ENCODE measurements at places on chromosomes 11 and 22. TPM values are rescaled to one million over a fixed set of nuclear protein-coding genes. Genes with fewer than 3 reads are reported as not detected.

DNA sequence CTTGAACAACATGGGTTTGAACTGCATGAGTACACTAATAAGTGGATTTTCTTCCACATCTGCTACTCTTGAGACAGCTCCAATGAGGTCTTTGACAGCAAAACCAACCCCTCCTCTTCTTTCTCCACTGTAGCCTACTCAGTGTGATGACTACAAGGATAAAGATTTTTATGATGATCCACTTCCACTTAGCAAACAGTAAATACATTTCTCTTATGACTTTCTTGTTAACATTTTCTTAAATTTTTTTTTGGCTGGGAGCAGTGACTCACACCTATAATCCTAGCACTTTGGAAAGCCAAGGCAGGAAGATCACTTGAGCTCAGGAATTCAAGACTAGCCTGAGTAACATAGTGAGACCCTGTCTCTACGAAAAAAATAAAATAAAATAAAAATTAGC, 9.9 kb upstream of the EIF4G2 start:
- peak; percentile 41 for DNase-seq

DNA sequence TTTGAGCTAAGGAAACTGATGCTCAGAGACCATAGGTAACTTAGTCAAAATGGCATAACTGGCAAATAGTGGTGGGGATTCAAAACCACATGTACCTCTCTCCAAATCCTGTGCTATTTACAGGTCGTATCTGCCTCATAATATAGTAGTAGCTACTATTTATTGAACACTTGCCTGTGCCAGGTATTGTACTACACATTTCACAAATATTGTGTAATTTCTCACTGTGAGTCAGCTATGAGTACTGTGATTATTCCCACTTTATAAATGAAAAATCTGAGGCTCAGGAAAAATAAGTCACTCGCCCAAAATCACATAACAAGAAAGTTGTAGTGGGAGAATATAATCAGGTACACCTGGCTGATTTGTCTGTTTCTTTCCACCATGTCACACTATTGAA, 199.8 kb upstream of the FAT3 start:
- DNase-seq, result no peak

DNA sequence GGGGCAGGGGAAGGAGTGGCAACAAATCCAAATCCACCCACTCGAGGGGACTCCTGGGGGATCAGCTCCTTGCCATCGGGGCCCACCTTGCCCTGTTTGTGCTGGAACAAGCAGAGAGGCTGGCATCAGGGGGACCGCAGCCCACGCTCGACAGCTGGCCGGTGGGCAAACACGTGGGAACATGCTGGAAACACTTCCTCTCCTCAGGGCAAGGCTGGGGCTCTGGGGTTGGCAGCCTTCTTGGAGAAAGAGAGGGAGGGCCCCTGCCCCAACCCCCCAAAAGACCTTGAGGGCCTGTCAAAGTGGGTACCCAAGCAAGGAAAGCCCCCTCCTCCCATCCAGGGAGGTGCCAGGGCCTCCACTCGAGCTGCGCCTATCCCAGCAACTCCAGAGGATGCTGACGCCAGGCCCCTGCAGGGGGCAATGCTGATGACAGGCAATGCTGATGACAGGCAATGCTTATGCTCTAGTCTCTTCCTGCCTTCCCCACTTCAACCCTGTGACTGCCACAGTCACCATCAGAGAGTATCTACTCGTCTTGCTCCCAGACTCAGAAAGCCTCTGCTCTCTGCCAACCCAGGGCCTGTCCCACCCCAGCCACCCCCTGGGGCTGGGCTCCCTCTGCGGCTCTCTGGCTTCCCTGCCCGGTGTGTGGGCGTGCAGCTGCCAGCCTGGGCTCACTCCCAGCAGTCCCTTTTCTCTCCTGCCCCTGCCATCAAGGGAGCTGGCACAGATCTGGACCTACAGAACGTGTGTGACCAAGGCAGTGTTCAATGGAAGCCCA, 6.0 kb downstream of the ESS2 start:
- no peak for DNase-seq

DNA sequence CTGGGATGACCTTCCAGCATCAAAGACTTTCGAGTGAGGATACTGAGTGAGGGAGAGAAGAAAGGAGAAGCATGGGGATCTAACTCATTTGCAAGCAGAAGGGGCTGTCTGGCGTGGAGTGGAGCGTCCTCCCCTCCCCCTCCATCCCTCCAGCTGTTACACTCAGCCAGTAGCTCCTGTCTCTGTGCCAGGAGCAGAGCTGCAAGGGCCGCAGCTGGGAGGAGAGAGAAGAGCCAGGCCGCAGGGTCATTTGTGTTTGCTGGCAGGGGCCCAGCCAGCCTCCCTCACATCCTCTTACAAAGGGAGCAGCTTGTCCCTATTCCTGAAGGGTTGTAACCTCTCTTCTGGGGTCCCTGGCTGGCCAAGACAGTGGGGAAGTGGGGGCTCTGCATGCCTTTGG, 57.9 kb downstream of the NECTIN1 start:
- DNase-seq, result peak; percentile 69

GRCh38 chr22:39364714-39365491, 15.1 kb downstream of the SYNGR1 start:
- DNase-seq, result no peak

- DNase-seq, result no peak
Observed at GRCh38 chr22:27998511-27999410, 79.7 kb upstream of the PITPNB start.

DNA sequence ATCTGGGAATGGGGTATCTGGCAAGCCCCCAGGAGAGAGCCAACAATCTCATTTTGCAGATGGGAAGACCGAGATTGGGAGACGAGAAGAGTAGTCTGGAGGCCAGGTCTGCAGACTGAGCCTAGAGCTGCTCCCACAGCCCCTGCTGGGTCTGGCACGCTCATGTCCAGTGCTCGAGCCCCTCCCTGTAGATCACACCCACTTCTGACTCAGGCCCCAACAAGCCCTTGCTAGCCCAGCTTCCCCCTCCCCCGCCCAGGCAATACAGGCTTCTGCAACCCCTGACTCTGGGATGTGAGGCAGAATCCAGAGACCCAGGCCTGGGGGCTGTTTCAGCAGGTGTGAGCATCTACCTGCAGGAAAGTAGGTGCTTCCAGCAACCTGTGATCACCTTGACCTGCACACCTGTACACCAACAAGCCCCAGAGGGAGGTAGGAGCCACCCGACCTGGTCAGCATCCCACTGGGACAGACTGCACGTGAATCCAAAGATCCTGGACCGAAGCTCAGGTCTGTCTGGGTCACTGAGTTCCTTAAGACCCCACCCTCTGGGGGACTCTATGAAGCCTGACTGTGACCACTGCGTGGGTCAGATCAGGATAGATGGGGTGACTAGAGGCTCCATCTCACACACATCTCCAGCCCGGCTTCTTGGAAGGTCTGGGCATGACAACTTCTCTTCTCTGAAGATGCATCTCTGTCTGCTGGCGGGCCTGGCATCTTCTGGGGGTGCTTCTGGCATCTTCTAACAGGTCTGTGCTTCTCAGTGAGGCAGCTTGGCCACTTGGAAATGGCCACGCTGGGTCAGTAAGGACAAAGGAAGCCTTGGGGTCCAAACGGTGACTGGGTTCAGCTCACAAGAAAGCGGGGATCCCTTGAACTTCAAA, 29.3 kb downstream of the LINC01488 start:
- DNase-seq, result peak; percentile 35

DNA sequence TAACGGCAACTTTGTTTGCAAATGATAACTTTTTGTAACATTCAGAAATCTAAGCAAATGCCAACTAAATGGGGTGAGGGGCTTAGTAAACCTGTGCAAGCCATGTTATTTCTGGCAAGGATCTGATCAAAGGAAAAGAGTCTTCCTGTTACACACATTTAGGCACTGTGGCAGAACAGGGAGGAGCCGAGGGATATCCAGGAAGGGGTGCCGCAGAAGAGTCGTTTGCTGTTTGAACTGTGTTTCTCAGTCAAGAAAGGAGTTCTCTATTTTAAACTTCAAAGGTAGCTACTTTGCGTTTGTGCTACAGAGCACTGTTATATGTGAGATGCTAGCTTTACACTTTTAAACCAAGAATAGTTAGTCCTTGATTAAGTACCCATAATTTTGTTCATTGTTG, 175.5 kb downstream of the ETS1 start:
- no peak for DNase-seq

GRCh38 chr22:46858181-46858771, 95.8 kb downstream of the TBC1D22A start:
- no peak for DNase-seq

DNA sequence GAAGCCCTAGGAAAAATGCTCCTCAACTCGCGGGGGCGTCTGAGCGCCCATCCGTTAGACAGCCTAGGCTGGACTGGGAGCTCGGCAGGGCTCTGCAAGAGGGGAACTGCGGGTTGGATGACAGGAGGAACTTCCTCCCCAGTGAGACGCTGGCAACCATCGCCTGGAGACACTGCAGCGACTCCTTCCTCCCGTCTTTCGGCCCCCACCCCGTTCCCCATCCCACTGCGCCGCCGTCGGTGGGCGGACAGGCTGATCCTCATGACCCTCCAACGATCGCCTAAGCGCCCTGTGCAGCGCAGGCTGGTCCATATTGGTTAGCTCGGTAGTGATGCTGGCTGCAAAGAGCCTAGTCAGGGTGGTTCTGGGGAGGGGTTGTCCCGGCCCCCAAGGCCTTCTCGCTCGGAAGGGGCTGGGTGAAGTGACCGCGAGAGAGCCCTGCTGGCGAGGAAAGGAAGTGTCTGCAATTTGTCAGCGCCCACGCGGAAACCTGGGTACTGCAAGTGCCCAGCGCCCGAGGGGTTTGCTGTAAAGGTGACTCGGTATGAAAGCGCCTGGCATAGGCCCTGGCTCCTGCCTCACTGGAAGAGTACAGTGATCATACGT, 638 bp downstream of the NRGN start:
- DNase-seq, result no peak

GRCh38 chr11:58922479-58922878, 16.8 kb upstream of the GLYATL1 start:
- DNase-seq, result no peak

DNA sequence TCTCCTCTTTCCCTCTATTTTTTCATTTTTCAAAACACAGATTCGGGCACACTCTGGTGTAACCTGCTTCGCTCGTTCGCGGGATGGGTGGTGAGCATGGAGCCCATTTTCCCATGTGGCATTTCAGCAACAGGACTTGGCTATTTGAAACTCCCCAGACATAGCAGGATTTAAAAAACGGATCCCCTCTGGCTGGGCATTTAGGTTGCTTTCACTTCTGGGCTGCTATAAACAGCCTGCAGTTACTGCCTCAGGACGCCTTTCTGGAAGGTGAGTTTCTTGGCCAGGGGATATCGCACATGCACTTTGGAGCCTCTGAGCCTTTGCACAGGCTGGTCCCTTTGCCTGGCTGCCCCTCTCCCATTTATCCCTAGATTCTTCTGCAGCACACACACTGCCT, 2.8 kb upstream of the MPPED1 start:
- DNase-seq, result no peak

DNA sequence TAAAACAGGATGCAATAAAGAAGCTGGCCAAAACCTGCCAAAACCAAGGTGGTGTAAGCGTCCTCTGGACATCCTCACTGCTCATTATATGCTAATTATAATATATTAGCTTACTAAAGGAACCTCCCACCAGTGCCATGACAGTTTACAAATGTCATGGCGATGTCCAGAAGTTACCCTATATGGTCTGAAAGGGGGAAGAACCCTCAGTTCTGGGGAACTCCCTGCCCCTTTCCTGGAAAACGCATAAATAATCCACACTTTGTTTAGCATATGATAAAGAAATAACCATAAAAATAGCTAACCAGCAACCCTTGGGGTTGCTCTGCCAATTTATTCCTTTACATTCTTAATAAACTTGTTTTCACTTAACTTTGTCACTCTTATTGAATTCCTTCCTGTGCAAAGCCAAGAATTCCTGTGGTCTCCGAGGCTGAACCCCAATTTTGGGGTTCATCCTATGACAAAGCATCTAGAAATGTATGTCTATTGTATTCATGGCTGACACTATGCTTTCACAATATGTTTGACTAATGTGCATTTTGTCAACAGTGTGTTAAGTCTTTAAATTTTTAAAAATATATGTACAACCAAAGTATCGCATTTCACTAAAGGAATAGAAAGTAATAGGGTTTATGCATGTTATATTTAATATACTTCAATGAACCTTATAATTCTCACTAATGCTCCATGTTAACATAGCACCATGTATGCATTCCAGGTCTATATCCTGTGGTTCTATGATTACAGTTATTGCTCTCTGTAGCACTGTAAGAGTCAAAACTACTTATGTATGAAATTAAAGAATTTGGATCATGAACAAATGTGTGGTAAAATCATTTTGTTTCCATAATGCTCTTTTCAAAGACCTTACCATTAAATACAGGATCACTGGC, 25.1 kb downstream of the LGR4 start:
- DNase-seq, result no peak

- DNase-seq, result no peak
Observed at GRCh38 chr11:122807731-122808477, 30.4 kb upstream of the CRTAM start.

- DNase-seq, result peak; percentile 49
Observed at GRCh38 chr11:87173185-87174039, 135.7 kb downstream of the TMEM135 start.

DNA sequence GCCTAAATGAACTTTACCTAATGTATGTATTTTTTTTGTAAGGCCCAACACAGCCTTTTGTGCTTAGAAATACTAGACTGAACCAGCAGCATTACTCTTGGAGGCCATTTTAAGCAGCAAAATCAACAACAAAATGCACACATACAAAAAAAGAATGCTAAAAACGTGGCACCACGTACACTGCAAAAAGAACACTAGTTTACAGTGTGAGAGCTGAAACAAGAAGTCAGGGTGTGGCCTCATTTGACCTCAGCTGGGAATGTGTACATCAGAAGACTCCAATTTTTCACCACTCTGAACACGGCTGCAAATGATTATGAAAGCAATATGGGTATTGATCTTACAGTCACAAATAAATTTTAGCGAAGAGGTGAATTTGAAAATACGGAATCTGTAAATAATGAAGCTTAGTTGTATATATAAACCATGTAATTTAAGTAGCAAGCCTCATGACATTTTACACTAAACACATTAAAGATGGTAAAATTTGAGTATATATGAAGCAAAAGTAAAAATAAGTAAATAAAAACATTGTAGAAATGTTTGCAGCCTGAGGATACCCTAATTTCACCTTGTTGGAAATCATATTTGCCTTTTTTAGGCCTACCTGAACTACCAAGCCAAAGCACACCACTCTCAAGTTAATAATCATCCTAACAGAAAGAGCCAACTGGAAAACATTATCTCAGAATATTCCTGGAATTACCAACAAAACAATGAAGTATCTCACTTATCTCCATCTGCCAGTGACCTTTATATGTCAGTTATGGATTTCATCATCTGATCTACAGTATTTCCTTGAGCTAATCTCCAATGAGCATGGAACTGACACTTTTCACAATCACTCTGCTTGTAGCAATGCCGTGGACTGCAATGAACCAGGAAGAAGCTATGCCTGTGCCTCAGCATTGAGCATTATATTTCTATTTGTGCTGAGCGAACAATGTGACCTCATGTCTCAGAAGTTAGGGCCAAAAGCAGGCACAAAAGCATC, 319.5 kb upstream of the FAT3 start:
- DNase-seq, result no peak

GRCh38 chr22:29309332-29310064, 3.0 kb downstream of the GAS2L1 start:
- DNase-seq, result no peak

The SPTBN2 gene
- 177 TPM for polyA plus RNA-seq

The CLTCL1 gene
- 3.7 TPM for polyA plus RNA-seq

The OR51T1 gene
- polyA plus RNA-seq, result not detected

The GAB4 gene
- not detected for polyA plus RNA-seq

The NCAPH2 gene
- polyA plus RNA-seq, result 48.0 TPM

The SEPTIN3 gene
- 1.6 TPM for polyA plus RNA-seq

Measured in hepatocyte (in vitro differentiated cells).